Osteocyte (in vitro differentiated cells): ENCODE measurements at places on chromosomes 6 and 20.

GRCh38 chr6:128743974-128744765 is 138.8 kb upstream of the LAMA2 start:
- H3K27ac ChIP-seq: no peak overlapping the region
- H3K4me3 ChIP-seq: no peak overlapping the region
- H3K4me1 ChIP-seq: no peaks in the 10 kb centered on the region
- DNase-seq: no peak

- peak; percentile 82 for DNase-seq
- H3K4me3 ChIP-seq: no peak overlapping the region
These were observed 89.2 kb upstream of the BHLHE23 start for GRCh38 chr20:63095718-63096654.

DNA sequence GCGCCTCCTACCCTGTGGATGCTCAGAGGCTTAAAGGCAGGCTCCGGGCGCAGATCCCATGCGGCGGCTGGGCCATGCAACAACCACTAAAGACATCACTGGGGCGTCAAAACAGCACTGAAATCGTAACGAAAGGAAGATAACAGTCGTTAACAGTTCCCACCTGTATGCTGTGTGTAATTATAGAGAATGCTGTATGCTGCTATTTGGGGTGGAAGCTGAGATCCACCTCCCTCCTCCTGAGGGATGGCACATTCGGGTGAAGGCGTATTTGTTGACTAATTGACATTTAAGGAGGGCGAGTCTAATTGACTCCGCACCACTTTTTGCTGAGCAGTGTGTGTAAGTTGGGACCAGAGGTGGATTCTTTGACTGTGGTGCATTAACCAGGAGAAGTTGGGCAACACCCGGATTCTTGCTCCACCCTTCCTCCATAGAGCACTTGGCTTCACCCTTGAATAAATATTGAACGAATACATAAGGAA is 687 bp downstream of the SLC35A1 start:
- no peak for DNase-seq
- peaks cover 7% of the 10 kb centered on the region for H3K27me3 ChIP-seq
- H3K4me1 ChIP-seq: peaks cover 16% of the 10 kb centered on the region
- H3K27ac ChIP-seq: peak overlapping the region; percentile 99
- peaks cover 8% of the 10 kb centered on the region for H3K36me3 ChIP-seq
- peak overlapping the region; percentile 97 for H3K4me3 ChIP-seq

GRCh38 chr20:41411391-41411847 is 44.8 kb upstream of the EMILIN3 start:
- H3K27ac ChIP-seq: no peak overlapping the region
- peaks cover 61% of the 10 kb centered on the region for H3K36me3 ChIP-seq
- H3K4me1 ChIP-seq: peaks cover 16% of the 10 kb centered on the region
- H3K4me3 ChIP-seq: no peak overlapping the region

DNA sequence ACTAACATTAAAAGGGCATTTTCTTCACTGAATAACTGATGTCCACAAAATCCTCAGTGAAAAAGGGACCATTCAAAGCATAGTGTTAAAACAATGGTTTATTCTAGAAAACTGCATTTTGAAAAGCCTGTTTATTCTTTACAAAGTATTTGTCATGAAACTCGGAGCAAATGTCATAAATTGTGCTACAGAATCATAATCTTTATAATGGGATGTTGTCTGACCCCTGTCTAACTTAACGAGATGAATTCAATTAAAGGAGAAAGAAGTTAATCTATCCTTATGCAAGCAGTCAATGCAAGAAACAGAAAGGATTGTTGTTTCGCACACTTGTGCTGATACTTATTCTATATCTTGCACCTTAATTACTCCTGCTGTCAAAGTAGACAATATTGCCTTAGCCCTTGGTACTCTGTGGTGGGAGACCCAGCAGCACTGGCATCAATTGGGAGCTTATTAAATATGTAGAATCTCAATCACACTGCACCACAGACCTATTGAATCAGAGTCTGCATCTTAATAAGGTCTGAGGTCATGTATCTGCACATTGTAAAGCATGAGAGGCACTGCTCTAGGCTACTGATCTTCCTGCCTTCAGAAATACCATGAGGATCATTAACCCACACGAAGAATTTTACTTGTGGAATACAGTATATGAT is 708.3 kb downstream of the HDGFL1 start:
- no peaks in the 10 kb centered on the region for H3K36me3 ChIP-seq
- no peak overlapping the region for H3K4me3 ChIP-seq
- peaks cover 24% of the 10 kb centered on the region for H3K4me1 ChIP-seq
- H3K27ac ChIP-seq: no peak overlapping the region
- no peaks in the 10 kb centered on the region for H3K27me3 ChIP-seq

- no peak for DNase-seq
- H3K4me1 ChIP-seq: no peaks in the 10 kb centered on the region
- no peaks in the 10 kb centered on the region for H3K27me3 ChIP-seq
- H3K4me3 ChIP-seq: no peak overlapping the region
- no peak overlapping the region for H3K27ac ChIP-seq
These were observed 628.0 kb upstream of the AGPAT4 start for GRCh38 chr6:161901740-161902426.
